ENCODE measurements at places on chromosomes 3 and 15.

DNA sequence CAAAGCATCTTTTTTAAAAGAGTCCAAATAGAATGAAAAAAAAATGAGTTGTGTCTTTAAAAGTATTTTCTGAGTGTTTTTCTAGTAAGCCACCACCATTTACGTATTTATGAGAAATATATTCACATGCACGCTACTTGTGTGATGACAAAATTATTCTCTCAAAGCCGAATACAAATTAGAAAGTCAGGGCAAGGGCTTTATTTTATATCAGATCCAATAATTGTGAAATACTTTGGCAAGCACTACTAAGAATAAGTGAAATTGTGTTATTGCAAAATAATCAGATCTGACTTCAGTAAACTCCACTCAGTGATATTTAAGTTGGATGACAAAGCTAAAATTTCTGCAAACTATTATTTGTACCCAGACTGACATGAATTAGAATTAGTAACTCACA is 589.3 kb upstream of the KCNMB2 start:
- no peak for DNase-seq

GRCh38 chr3:82354228-82354627 is 592.8 kb upstream of the GBE1 start:
- DNase-seq: no peak

GRCh38 chr3:179015551-179016020 is 56.0 kb downstream of the ZMAT3 start:
- no peak for DNase-seq

DNA sequence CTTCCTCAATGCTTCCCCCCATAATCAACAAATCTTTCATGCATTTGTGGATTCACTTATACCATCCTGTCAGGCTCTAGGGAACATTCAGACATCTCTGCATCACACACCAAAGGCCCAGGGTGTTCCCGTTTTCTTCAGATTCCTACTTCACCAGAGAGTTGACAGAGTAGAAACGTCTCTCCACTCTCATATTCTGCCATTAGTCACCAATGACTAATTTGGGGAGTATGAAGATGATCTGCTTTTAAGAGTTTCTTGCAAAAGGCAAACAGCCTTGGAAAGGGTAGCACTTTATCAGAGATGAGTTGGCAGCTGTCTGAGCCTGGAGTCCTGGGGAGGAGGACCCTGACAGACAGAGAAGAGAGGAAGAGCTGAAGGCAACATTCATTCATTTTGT is 55.8 kb upstream of the DGKG start:
- no peak for DNase-seq

DNA sequence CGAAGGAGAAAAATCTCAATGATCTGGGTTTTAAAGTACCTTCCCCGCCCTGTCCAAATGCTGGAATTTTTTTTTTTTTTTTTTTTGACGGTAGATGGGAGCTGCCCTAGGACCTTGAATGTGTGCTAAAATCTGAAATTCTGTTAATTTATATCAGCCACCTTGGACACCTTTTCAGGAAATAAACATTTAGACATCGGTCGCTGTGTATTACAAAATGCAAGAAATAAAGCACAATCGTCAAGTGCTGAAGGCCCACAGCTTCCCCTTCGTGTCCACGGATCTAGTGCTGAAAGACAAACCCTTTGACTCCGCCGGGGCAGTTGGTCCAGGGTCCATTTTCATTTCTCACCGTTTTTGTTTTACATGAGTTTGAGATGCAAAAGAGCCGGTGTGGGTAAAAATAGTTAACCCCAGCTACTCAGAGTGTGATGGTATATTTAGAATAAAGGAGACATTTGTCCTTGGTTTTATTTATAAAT is 90.2 kb upstream of the CHD2 start:
- peak; percentile 79 for DNase-seq

GRCh38 chr3:194657439-194657838 is 14.6 kb downstream of the LSG1 start:
- DNase-seq: no peak

- no peak for DNase-seq
Observed at GRCh38 chr3:72907731-72908620, 20.1 kb downstream of the GXYLT2 start.

GRCh38 chr3:155131104-155131503 is 51.0 kb downstream of the MME start:
- DNase-seq: peak; percentile 67

DNA sequence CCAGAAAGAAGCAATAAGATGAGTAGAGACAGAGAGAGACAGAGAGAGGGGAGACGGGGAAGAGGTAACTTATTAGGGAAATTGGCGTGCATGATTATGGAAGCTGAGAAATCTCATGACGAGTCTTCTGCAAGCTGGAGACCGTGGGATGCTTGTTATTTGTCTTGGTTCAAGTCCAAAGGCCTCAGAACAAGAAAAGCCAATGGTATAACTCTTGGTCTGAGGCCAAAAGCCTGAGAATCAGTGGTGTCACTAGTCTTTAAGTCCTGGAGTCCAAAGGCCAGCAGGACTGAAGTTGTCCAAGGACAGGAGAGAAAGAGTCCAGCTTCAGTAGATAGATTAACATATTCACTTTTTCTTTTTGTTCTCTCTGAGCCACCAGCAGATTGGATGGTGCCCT is 613.6 kb downstream of the CADM2 start:
- DNase-seq: no peak

DNA sequence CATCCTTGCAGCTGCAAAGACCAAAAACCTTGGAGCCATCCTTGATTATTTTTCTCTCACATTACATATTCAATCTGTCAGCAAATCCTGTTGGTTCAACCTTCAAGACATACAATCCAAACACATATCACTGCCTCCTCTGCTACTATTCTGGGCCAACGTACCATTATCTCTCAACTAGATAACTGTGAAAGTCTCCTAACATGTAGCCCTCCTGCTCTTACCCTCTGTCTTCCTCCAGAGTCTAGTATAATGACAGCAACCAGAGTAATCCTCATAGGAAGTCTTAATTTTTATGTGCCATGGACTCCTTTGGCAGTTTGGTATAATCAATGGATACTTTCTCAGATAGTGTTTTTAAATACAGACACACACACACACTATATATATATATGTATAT is 27.6 kb downstream of the KPNA4 start:
- DNase-seq: no peak

DNA sequence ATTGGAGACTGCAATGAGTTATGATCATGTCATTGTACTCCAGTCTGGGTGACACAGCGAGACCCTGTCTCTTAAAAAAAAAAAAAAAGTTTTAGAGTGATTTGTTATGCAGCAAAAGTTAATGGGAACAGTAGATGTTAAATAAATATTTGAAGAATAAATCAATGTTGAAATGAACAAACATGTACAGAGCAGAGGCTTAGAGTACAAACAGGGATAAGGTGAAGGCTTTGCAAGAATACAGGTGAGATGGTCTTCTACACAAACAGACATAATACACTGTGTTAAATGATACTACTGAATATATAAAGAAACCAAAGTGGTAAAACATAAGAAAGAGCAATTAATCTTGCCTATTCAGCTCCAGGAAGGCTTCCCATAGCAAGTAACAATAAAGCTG is 265.4 kb downstream of the CNTN3 start:
- no peak for DNase-seq

DNA sequence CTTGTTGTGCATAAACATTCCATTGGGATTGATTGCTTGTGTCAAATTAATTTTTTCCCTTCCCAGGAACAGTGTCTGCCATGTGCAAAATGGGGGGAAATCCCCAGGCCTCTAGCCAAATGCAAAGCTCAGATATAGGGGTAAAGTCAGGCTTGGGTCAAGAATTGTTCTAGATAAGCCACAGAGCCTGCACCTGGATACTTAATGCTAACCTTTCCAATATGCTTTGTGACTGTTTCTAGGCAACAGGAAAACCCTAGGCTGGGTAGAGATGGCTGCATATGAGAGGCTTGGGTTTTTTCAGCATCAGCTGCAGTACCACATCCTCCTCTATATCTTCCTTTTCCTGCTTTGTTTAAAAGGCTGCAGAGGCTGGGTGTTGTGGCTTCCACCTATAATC is 61.9 kb upstream of the ROPN1 start:
- no peak for DNase-seq

- DNase-seq: peak; percentile 66
Observed at GRCh38 chr15:73908030-73908821, 18.0 kb upstream of the LOXL1 start.

DNA sequence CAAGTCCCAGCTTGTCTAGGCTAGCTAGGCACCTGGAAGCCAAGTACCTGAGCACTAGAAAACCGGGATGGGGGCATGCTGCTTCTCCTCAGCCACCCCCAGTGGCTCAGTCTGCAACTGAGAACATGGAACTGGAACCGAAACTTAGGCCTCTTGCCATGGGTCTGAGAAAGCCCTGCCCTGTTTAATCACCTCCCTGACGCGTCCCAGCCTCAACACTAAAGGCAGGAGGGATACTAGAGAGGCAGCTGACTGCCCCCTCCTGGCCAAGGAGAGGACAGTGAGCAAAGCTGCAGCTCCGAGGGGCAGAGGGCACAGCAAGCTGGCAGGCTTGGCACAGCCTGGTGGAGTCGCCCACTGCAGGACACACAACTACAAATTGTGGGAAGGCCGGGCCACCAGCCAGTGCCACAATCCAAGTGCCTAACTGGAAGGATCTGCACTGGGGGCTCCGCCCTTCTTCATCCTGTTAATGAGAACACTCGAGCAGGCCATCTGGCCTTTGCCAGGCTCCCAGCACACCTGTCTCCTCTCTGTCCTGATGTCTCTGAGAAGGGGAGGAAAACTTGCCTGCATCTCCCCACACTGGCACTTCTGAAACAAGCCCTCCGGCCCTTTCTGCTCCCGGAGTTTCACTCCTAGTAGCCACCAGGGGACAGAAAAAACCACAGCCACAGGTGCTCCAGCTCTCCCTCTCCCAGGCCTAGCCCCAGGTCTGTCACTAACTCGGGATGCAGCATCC is 53.7 kb downstream of the BDH1 start:
- peak; percentile 87 for DNase-seq

DNA sequence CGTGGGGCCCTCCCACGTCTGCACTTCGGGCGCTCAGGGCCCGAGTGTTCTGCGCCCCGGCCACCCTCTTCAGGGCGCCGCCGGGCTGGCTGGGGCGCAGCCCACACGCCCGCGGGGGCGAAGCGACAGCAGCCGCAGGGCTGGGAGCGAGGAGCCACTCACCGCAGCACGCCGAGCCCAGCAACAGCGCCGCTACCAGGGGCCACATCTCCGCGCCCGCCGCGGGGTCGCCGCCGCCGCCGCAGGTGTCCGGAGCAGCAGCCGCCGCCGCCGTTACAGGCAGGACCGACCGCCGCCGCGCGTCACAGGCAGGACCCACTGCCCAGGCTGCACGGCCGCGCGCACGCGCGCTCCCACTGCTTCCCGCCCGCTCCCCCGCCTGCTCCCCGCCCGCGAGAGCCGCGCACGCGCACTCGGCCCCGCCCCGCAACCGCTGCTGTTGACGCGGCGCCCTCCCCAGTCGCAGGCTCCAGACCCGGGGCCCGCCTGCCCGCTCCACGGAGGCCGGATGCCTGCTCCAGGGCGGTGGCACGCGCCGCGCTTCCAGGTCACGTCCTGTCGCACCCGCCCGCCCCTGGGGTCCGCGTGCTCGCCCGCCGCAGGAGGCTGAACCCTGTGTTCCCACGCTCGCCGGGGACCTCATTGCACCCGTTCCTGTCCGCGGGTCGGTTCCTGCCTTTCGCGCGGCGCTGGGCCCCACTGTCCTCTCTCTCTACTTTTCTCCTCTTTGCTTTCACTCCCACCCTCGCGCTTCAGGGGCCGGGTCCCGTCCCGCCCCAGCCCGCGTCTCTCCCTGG is at the start of gene CD47:
Gene CD47 (minus strand): TSS at position 331 of the 797 bp plus-strand sequence. CDS start 123 bp downstream, at position 208.
- DNase-seq: peak; percentile 93

GRCh38 chr3:94978084-94978483 is 915.2 kb downstream of the NSUN3 start:
- DNase-seq: no peak

DNA sequence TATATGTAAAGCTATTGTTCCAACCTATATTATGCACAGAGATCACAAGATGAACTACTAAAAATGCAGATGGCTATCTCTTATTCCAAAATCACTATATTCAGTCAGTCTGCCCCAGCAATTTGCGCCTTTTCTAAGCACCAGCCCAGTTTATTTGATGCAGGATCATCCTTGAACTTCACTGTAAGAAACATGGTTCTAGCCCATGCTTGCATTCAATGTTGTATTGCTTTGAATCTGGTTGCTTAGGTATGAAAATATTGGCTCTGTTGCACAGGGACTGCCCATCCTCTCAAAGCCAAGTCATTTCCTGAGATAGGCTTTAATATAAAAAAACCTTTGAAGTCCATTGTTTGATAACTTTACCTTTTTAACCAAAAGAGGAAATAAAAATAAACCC is 170.5 kb upstream of the LRIG1 start:
- DNase-seq: no peak

DNA sequence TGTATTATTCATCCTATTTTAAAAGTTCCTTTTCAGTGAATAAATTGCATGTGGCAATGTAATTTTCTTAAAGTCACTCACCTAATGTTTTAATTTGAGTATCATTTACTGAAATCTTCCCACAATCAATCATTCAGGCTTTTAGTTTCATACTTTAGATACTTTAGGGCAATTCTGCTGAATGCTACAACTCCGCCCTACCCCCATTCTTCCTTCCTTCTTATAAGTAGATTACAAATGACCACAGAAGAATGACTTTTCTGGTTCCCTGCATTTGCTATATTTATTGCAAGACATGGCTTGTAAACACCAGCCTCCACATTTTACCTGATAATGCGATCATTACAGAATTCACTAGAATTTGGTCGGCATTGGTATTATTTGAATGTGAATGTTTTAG is 1061.9 kb downstream of the FHIT start:
- no peak for DNase-seq
